Endothelial cell (in vitro differentiated cells): ENCODE measurements at places on chromosomes 1 and 21. TPM values are rescaled to one million over a fixed set of nuclear protein-coding genes. Genes with fewer than 3 reads are reported as not detected.

HLX gene
- 1.4 TPM for total RNA-seq

SNRNP40 gene
- total RNA-seq: 55.7 TPM

GPX7 gene
- 59.4 TPM for total RNA-seq

SYPL2 gene
- not detected for total RNA-seq

ATAD3A gene
- total RNA-seq: 30.4 TPM

GBP7 gene
- total RNA-seq: 0.69 TPM

GRCh38 chr21:42225571-42226155, 6.7 kb downstream of the ABCG1 start:
- H3K4me1 ChIP-seq: peaks cover 49% of the 10 kb centered on the region
- peaks cover 39% of the 10 kb centered on the region for H3K36me3 ChIP-seq

GRCh38 chr1:66400660-66401059, 133.3 kb upstream of the SGIP1 start:
- peak overlapping the region; percentile 82 for H3K27ac ChIP-seq
- H3K27me3 ChIP-seq: no peaks in the 10 kb centered on the region
- DNase-seq: no peak
- peaks cover 3% of the 10 kb centered on the region for H3K36me3 ChIP-seq

DNA sequence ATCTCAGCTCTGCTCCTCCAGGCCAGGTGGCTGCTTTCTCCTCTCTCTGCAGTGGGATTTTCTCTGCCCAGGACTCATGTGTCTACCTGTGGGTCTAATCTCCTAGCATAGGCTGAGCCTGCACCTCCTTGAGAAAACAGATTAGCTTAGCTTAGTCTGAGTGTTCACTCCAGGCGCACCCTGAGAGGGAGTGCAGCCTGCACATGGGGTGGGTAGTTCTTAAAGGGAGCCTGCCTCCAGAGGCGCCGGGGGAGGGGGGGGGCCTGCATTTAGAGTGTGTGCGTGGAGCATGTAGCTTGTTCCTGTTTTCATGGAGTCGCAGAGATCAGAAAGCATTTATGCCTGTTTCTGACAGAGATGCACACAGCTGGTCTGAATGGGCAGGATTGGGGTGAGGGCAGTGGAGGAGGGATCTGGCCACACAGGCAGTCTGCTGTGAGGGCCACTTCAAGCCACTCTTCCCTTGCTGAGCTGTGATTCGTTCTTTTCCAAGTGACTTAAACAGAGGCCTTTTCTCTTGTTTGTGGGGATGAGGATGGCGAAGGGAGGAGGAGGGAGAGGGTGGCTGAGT, 45.2 kb downstream of the GALNT2 start:
- DNase-seq: no peak
- no peak overlapping the region for H3K27ac ChIP-seq
- H3K27me3 ChIP-seq: peaks cover 3% of the 10 kb centered on the region
- H3K4me3 ChIP-seq: no peak overlapping the region

GRCh38 chr1:1562556-1563195, 12.0 kb downstream of the SSU72 start:
- peaks cover 27% of the 10 kb centered on the region for H3K36me3 ChIP-seq
- no peak overlapping the region for H3K4me3 ChIP-seq
- H3K27me3 ChIP-seq: peaks cover 7% of the 10 kb centered on the region
- DNase-seq: no peak

GRCh38 chr21:43721939-43722338, 3.0 kb downstream of the PDXK start:
- peak overlapping the region; percentile 59 for H3K4me3 ChIP-seq
- H3K27me3 ChIP-seq: peaks cover 23% of the 10 kb centered on the region
- DNase-seq: no peak
- peaks cover 6% of the 10 kb centered on the region for H3K36me3 ChIP-seq
- no peak overlapping the region for H3K27ac ChIP-seq

DNA sequence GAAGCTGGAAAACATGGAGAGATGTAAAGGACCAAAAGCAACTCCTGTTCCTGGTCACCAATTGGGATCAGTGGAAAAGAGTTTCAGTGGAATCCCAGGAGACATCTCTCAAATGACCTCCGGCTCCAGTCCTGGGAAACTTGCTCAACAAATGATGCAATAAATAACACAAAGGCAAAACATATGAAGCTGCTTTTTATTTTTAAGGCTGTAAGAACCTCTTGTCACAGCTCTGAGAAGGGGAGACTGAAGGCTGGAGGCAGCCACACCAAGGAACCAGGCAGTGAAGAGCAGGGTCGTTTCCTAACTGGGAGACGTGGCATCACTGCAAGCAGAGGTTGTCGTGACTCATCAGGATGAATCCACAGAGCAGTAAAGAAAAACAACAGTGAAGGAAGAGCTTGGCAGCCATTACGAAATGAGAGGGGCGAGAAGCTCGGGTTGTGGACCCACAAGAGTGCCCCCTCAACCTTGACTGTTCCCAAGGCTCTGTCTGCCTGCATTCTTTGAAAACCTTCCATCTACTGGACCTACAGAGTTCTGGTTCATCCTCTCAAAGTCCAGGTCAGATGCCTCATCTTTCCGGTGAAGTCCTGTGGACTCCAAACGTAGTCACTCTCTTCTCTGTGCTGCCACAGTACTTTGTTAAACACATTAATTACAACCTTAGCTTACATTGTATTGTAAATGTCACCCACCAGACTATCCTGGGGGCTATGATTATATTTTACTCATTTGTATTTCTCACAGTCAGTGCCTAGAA, 32.1 kb downstream of the JAK1 start:
- no peak for DNase-seq
- H3K27me3 ChIP-seq: peaks cover 4% of the 10 kb centered on the region
- peaks cover 9% of the 10 kb centered on the region for H3K36me3 ChIP-seq

DNA sequence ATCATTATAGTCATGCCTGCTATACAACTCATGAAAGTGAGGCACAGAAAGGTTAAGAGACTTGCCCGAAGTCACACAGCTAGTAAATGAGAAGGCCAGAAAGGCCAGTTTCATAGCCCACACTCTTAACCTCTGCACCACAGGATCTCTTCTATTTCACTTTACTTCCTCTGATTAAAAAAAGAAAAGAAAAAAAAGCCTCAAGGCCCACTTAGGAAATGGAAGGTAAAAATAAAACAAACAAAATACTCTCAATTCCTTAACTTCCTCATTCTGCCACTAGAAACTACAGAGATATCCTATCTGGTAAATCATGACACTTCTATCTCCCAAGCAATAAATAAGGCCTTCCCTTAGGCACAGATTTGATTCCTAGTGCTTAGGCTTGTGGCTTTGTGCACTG, 7.6 kb upstream of the ENAH start:
- H3K27me3 ChIP-seq: peaks cover 6% of the 10 kb centered on the region
- H3K4me3 ChIP-seq: no peak overlapping the region
- no peak for DNase-seq

GRCh38 chr1:226946841-226947240, 6.7 kb downstream of the COQ8A start:
- H3K36me3 ChIP-seq: peaks cover 11% of the 10 kb centered on the region
- peaks cover 55% of the 10 kb centered on the region for H3K4me1 ChIP-seq
- DNase-seq: no peak
- no peak overlapping the region for H3K4me3 ChIP-seq
- peak overlapping the region; percentile 48 for H3K27ac ChIP-seq

DNA sequence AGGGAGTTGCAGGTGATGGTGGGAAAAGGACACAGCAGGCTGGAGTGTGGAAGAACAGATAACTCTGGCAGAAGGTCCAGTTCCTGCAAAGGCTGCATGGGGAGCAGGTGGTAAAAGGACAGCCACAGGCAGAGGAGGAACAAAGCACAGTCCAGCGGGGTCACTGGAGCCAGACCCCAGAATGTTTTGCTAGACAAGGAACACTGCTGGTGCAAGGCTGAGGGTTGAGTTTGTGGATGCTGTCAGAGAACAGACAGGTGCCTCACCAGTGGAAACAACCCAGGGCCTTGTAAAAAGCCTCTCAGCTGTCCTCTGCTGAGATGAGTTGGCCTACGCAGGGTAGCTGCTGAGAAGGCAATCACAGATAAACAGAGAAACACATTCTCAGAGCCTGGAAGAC, 101.7 kb downstream of the SSBP3 start:
- H3K36me3 ChIP-seq: peaks cover 4% of the 10 kb centered on the region
- H3K27ac ChIP-seq: no peak overlapping the region

GRCh38 chr1:157156058-157156541, 17.9 kb upstream of the ETV3 start:
- H3K4me1 ChIP-seq: peaks cover 19% of the 10 kb centered on the region
- DNase-seq: peak; percentile 83
- H3K4me3 ChIP-seq: no peak overlapping the region
- peaks cover 8% of the 10 kb centered on the region for H3K27me3 ChIP-seq

GRCh38 chr1:113871597-113872113, at the start of gene PTPN22:
Gene PTPN22 (minus strand): TSS chr1:113871712.
- no peaks in the 10 kb centered on the region for H3K4me1 ChIP-seq
- no peaks in the 10 kb centered on the region for H3K27me3 ChIP-seq
- no peak within 1 kb of the TSS for H3K4me3 ChIP-seq
- H3K27ac ChIP-seq: no peak within 1 kb of the TSS
- DNase-seq: no peak

DNA sequence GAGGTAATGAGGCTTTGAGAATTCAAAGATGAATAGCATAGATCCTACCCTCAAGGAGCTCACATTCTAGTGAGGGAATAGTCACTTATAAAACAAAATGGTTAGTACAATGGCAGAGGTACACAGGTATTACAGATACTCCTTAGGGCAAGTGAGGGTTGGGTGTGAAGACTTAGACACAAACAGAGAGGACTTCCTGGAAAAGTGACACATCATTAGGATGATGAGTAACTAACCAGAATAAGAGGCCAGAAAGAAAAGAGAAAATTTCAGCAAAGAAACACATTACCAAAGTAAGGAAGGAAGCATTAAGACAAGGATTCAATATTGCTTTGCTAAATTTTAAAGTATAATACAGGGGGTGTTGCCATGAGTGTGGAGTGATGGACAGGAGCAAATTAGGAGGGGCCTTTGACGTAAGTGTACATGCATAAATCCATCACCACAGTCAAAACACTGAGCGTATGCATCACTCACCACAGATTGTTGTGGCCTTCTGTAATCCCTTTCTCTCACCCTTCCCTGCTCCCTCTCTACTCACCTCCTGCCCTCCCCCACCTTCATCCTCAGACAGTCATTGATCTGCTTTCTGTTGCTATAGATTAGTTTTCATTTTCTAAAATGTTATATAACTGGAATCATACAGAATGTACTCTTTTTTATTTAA, 7.9 kb downstream of the CD53 start:
- H3K4me3 ChIP-seq: no peak overlapping the region
- H3K36me3 ChIP-seq: no peaks in the 10 kb centered on the region
- peaks cover 5% of the 10 kb centered on the region for H3K4me1 ChIP-seq
- no peak for DNase-seq
- H3K27me3 ChIP-seq: no peaks in the 10 kb centered on the region

DNA sequence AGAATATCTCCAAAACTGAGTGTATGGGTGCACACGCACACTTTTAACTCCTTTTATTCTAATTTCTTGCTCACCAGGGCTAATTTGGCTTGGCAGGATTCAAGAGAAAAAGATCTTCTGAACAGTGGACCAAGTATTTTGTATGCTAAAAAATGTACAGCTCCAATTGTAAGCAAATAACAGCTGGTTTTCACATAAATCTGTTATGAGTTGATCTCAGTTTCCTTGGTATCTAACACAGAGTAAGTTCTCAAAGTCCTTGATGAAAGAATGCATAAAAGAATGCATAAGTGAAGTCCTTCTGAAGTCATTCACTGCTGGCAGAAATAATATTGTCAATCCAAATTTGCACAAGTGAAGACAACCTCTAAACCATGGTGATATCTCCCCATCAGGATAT, 213.0 kb downstream of the OMA1 start:
- no peaks in the 10 kb centered on the region for H3K27me3 ChIP-seq
- H3K4me3 ChIP-seq: no peak overlapping the region
- no peaks in the 10 kb centered on the region for H3K4me1 ChIP-seq
- DNase-seq: no peak
- no peak overlapping the region for H3K27ac ChIP-seq

GRCh38 chr1:172895050-172895460, 155.7 kb downstream of the TNFSF18 start:
- H3K4me3 ChIP-seq: no peak overlapping the region
- no peak overlapping the region for H3K27ac ChIP-seq
- H3K36me3 ChIP-seq: no peaks in the 10 kb centered on the region

- H3K36me3 ChIP-seq: no peaks in the 10 kb centered on the region
- no peak overlapping the region for H3K4me3 ChIP-seq
- H3K27me3 ChIP-seq: no peaks in the 10 kb centered on the region
- no peak overlapping the region for H3K27ac ChIP-seq
These were observed 137.8 kb downstream of the BARHL2 start for GRCh38 chr1:90579212-90579802.

DNA sequence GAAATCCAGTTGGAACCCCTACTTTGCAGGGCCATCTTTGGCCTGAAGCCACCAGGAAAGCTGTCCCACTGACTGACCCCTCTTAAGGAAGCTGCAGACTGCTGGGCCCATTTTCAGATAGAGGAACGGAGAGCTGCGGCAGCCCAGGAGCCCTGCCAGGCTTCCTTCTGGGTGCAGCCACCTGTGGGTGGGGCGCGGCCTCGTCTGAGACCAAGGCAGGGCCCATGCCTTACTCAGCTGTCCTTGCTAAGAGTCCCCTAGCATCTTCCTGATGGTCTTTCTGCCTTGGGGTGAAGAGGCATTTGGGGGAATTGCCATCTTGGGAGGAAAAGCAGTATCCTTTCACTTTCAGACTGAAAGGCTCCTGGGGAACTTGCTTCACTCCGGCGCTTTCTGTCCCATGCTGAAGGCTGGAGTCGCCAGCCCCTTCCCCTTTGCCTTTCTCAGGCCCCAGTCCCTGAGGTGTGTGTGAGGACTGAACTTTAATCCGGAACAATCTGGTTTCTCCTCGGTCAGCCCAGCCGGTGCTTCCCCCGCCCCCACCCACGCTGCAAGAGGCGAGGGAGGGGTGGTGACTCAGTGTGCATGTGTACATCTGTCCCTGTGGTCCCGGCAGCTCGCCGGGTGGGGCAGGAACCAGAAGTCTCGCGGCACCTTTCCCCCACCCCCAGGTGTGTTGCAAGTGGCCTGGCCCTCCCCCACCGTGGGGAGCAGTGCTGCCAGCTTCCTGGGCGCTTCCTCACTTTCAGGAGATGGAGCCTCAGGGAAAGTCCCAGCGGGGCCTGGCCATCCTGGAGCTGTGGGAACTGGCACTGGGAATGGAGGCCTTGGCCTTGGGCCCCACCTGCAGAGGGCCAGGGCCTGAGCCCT, 5.1 kb downstream of the ZC3H12A start:
- no peak overlapping the region for H3K27ac ChIP-seq
- no peak for DNase-seq
- H3K27me3 ChIP-seq: peaks cover 4% of the 10 kb centered on the region
- H3K4me1 ChIP-seq: peaks cover 22% of the 10 kb centered on the region
- H3K36me3 ChIP-seq: peaks cover 18% of the 10 kb centered on the region

DNA sequence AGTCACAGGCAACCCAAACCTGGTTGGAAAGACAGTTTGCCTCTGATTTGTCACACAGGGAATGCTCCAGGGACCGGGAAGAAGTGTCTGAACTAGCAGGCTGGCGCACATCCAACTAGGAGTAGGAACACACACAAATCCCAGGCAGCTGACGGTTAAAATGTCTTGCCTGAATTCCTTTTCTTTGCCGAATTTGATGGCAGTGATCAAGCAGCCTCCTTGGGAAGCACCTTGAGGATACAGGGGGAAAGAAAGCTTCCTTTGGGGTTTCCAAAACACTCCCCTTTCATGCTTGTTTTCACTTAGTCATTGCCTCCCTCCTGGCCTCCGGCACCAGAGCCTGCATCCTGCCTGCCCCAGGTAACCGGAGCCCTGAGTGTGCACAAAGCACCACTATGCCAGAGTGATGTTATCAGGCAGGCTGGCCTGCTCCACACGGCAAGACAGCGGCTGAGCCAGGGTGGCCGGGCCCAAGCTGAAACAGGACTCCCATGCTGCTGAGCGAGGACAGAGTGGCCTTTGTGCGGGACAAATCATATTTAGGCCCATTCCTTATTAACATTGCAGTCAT, 193.8 kb downstream of the LMX1A start:
- peak; percentile 8 for DNase-seq
- H3K4me1 ChIP-seq: peaks cover 8% of the 10 kb centered on the region
- H3K36me3 ChIP-seq: no peaks in the 10 kb centered on the region
- H3K27ac ChIP-seq: no peak overlapping the region

GRCh38 chr1:221741703-221742554, at the start of gene DUSP10:
Gene DUSP10 (minus strand): TSS chr1:221742089. CDS start chr1:221739744, 2,345 bp downstream.
- H3K4me1 ChIP-seq: peaks cover 11% of the 10 kb centered on the region
- peak; percentile 94 for DNase-seq
- no peak within 1 kb of the TSS for H3K4me3 ChIP-seq
